KG1 (cell line): ENCODE measurements at places on chromosomes 7 and 10.

DNA sequence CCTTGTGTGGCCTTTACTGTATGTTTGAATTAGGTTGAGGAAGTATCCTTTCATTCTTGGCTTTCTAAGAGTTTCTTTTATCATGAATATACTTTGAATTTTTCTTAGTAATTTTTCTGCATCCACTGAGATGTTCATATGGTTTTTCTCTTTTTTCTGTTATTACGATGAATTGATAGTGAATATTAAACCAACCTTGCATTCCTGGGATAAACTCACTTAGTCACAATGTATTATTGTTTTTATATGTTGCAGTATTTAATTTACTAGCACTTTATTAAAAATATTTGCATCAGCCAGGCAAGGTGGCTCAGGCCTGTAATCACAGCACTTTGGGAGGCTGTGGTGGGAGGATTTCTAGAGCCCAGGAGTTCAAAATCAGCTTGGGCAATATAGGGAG is 15.3 kb upstream of the RBM33 start:
- no peak for DNase-seq

DNA sequence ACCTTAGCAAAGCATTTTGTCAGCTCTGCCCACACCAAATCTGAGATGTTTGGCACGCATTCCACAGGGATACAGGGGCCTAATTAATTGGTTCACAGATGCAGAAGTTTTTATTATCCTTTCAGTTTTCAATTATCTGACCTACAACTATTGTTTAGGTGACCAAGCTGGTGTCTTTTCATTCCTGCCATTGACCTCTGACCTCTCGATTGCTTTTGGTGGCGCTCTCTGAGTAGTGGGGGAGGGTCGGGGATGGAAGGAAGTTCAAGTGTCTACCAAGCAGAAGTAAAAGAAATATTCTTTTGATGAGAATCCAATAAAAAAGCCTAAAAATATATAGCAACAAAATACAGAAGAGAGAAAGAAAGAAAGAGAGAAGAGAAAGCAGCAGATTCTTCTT is 28.8 kb upstream of the KDM7A start:
- no peak for DNase-seq

GRCh38 chr7:158120316-158120715 is 467.3 kb downstream of the PTPRN2 start:
- DNase-seq, result no peak

- no peak for DNase-seq
Measured at GRCh38 chr7:50197549-50197948, 104.5 kb upstream of the ZPBP start.

GRCh38 chr7:111268941-111269340 is 178.0 kb downstream of the LRRN3 start:
- DNase-seq, result no peak

GRCh38 chr10:22986771-22987542 is 59.1 kb downstream of the ARMC3 start:
- peak; percentile 58 for DNase-seq
